ENCODE measurements at places on chromosomes 12 and 14. TPM values are rescaled to one million over a fixed set of nuclear protein-coding genes. Genes with fewer than 3 reads are reported as not detected.

PPM1H gene
- total RNA-seq: not detected

B3GNT4 gene
- total RNA-seq: not detected

SLC7A8 gene
- total RNA-seq: 1.2 TPM

GPR65 gene
- total RNA-seq: 13.8 TPM

CYP27B1 gene
- 14.7 TPM for total RNA-seq

KERA gene
- not detected for total RNA-seq

EID3 gene
- 8.2 TPM for total RNA-seq

RNU4-1 gene
- 1,753 TPM for total RNA-seq

MAP1LC3B2 gene
- total RNA-seq: not detected

TMPRSS12 gene
- total RNA-seq: not detected

MTERF2 gene
- total RNA-seq: 6.4 TPM

IFNG-AS1 gene
- total RNA-seq: 1.9 TPM

MYF6 gene
- not detected for total RNA-seq

LEMD3 gene
- 18.4 TPM for total RNA-seq

EIF2S3B gene
- 0.30 TPM for total RNA-seq

ULK1 gene
- 33.9 TPM for total RNA-seq

PRH2 gene
- total RNA-seq: not detected

BEGAIN gene
- total RNA-seq: 8.0 TPM

INTS13 gene
- 80.7 TPM for total RNA-seq

LRRC43 gene
- 0.47 TPM for total RNA-seq

ADGRD1 gene
- 0.70 TPM for total RNA-seq

FAM161B gene
- total RNA-seq: 1.5 TPM

SLC7A7 gene
- total RNA-seq: 0.78 TPM

SERPINA10 gene
- total RNA-seq: not detected

LTB4R2 gene
- 13.7 TPM for total RNA-seq
